Left renal cortex interstitium (tissue), 4 donors: ENCODE measurements at places on chromosomes 7 and 10. TPM values are rescaled to one million over a fixed set of nuclear protein-coding genes. Genes with fewer than 3 reads are reported as not detected.

LRRD1 gene
- polyA plus RNA-seq = 0.11 TPM

HOXA1 gene
- polyA plus RNA-seq = 2.7 TPM

ZNF365 gene
- 0.41 TPM for polyA plus RNA-seq

FOXP2 gene
- 9.8 TPM for polyA plus RNA-seq

PNLIPRP1 gene
- not detected for polyA plus RNA-seq

PARD3 gene
- polyA plus RNA-seq = 71.6 TPM

INPP5A gene
- polyA plus RNA-seq = 36.7 TPM

SKIDA1 gene
- 8.8 TPM for polyA plus RNA-seq

ABI1 gene
- polyA plus RNA-seq = 65.2 TPM
